ENCODE measurements at places on chromosomes 5 and 9.
A peak's percentile ranks its signal among the peaks of the same experiment; 100 is the strongest.

DNA sequence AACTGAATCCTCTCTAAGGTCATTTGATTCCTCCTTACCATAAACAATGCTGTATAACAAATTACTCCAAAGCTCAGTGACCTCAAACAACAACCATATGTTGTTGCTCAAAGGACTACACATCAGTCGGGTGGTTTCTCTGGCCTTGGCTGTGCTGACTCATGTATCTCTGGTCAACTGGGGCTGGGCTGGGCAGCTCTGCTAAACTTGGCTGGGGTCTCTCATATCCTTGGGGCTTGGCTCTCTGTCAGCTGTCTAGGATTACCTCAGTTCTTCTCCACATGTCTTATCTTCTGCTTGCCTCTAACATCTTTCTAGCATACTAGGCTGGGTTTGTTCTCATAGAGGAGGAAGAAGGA, 86.4 kb downstream of the GALNT10 start:
- DNase-seq = no peak

- peak; percentile 46 for DNase-seq
Observed at GRCh38 chr9:95381221-95381620, 63.7 kb upstream of the FANCC start.

GRCh38 chr9:6444128-6444527, 31.1 kb downstream of the UHRF2 start:
- no peak for DNase-seq

DNA sequence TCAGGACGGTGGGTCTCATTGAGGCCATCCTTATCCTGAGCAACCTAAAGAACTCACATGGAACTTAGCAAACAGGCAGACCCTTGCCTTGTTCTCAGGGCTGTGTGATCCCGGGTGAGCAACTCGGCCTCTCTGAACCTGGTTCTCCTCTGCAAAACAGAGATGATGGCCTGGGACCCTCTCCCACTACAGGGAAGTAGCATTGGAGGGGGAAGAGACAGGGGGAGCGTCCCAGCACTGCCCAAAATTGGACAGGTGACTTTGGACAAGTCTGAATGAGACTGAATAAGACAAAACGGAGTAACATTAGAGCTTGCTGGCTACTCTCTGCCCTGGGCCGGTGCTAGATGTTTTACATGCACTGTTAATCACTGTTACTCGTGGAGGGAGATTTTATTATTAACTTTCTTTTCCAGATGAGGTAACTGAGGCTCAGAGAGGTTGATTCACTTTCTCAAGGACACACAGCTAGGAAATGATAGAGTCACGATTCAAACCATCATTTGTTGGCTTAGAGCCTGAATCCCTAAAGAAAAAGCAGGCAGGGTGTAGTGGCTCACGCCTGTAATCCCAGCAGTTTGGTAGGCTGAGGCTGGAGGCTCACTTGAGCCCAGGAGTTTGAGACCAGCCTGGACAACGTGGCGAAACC, 136.4 kb downstream of the C9orf50 start:
- no peak for DNase-seq

DNA sequence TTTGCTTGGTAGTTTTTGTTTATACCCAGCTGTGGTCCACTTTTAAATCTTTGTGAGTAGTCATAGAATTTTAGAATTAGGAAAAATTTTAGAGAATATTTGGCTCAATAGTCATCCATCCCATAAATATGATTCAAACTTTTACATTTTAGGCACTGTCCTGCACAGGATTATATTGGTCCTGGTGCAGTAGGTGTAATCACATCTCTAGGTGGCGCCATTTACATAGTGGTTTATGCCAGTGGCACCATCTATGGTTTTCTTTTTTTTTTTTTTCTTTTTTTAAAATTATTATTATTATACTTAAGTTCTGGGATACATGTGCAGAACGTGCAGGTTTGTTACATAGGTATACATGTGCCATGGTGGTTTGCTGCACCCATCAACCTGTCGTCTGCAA, 260.7 kb upstream of the KCNN2 start:
- peak; percentile 70 for DNase-seq
